ENCODE measurements at places on chromosomes 3 and 15.

DNA sequence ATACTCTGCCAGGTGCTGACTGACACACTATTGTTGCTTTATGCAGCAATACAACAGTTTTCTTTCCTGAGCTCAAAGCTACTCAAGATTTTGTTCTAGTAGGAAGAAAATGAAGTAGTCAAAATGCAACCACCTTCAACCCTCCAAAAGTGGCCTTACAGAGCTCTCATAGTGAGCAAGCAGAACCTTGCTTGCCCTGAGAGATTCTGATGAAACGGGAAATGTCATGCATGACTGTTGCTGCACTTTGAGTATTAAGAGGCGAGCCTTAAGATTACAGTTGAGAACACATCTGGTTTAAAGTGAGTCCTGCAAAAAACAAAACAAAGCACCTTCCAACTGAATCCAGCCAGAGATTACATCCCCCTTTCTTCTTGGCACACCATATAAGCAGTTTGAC, 29.7 kb downstream of the MINDY4B start:
- no peak for DNase-seq

DNA sequence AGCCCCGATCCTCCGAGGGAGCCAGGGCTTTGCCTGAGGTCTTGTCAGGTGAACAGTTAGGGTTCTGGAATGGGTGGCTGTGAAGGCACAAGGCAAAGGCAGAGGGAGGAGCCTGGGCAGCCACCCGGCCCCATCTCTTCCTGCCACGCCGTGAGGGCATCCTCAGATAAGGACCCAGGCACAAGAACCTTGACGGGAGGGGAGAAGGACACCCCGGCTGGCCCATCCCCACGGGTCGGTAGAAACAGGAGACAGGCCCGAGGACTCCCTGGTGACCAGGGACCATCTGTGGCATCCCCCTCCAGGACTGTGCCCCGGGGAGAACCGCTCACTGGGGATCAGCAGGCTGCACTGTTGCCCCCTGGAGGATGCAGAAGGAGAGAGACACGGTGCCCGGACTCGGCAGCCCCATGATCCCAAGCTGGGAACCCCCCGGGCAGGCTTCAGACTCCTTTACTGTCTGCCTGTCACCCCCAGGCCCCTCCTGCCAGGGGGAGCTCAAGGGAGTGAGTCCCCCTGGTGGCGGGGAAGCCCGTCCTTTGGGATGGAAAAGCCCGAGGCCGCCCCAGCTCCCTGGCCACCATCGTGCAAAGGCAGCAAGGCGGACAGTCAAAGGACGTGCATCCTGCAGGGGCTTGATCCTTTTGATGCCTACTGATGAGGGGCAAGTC, 12.3 kb upstream of the PCSK6 start:
- peak; percentile 34 for DNase-seq

DNA sequence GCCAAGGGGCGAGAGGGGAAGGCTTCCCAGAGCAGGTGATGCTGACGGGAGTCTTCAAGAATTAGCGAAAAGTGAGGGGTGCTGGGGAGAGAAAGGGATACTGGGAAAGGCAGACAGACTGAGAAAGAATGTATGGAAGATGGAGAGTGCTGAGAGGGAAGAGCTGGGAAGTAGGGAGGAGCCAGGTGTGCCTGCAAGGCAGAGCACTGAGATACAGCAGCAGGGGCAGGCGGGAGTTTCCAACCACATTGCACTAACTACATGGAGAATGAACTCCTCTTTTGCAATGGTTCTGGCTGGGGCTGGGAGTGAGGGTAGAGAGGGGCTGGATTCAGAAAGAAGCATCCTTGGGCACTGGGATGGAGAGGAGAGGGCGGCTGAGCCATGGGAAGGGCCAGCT, 16.0 kb upstream of the CRABP1 start:
- no peak for DNase-seq

GRCh38 chr3:15903164-15903563, 105.4 kb upstream of the ANKRD28 start:
- DNase-seq = peak; percentile 47

DNA sequence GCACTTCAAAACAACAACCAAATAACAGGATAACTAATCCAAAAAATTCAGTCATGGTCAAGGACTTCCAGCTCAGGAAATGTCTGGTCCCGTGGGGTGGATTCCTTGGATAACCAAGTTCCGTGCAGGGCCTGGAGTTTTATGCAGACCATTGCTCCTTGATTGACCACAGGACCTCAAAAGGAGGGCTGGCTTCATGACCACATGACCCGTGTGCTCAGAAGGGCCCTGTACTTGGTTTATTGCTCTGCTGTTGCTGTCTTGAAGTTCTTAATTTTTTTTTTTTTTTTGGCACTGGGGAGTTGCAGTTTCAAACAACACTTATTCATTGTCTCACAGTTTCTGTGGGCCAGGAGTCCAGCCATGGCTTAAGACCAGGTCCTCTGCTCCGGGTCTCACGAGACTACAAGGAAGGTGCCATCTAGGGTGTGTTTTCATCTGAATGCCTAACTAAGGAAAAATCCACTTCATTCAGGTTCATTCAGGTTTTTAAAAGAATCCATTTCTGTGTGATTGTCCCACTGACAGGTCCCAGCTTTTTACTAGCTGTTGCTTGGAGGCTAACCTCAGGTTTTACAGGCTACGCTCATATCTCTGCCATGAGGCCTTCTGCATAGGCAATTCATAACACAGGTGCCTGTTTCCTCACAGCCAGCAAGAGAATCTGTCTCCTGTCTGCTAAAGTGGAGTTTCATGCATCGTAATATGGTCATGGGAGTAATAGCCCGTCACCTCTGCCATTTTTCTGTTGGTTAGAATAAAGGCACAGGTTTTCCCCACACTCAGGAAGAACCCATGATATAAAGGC, 65.3 kb downstream of the FLNB start:
- no peak for DNase-seq

- no peak for DNase-seq
Observed at GRCh38 chr3:111668326-111668725, 73.2 kb upstream of the ZBED2 start.

GRCh38 chr3:134086616-134087015, 56.9 kb upstream of the SLCO2A1 start:
- DNase-seq = no peak

DNA sequence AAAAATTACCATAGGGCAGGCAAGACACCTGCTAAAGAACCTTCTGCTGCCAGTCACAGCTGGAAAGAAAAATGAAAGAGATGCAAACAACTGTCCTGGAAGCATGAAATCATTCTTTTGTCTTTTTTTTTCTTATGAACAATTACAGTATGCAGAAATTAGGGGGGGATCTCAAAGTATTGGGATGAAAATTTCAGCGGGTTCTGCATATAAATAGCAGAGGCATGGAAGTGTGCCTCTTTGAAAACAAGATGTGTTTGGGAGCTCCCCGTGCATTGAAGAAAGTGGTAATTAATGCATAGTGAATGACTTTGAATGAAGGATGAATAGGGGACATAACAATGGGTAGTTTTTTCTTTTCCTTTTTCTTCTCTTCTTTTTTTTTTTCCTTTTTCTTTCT, 431.2 kb downstream of the SOX2 start:
- DNase-seq = no peak

DNA sequence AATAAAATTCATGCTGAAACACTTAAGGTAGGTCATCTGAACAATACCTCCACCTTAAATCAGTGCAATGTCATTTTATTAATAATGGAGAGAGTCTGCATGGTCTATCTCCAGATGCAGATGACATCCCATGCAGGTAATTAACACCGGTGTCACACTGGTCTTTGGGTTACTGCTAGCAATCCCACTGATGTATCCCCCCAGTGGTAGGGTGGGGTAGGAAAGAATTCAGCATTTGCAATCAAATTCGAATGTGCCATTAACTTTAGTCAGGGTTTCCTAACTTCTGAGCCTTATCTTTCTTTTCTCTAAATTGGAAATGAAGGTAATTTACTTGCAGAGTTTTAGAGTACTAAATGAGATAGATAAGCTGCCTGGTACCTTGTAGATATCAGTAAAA, 44.4 kb downstream of the KIF15 start:
- DNase-seq = no peak

DNA sequence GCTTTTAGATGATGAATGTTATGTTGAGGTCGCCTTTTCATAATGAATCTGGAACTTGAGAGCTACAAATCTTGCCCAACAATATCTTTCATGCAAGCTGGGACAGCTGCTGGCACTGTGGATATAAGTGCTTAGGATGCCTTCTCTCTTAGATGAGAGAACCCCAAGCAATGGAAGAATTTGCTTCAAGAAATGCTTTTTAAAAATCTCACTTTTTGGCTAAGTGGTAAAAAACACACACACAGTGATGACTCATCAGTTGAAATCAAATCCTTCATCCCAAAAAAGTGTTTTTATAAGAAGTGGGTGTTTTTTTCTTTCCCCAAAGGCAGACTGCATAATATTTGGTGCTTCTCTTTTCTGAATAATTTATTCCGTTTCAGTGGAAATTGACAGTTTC, 38.4 kb upstream of the GALNT15 start:
- DNase-seq = peak; percentile 79

DNA sequence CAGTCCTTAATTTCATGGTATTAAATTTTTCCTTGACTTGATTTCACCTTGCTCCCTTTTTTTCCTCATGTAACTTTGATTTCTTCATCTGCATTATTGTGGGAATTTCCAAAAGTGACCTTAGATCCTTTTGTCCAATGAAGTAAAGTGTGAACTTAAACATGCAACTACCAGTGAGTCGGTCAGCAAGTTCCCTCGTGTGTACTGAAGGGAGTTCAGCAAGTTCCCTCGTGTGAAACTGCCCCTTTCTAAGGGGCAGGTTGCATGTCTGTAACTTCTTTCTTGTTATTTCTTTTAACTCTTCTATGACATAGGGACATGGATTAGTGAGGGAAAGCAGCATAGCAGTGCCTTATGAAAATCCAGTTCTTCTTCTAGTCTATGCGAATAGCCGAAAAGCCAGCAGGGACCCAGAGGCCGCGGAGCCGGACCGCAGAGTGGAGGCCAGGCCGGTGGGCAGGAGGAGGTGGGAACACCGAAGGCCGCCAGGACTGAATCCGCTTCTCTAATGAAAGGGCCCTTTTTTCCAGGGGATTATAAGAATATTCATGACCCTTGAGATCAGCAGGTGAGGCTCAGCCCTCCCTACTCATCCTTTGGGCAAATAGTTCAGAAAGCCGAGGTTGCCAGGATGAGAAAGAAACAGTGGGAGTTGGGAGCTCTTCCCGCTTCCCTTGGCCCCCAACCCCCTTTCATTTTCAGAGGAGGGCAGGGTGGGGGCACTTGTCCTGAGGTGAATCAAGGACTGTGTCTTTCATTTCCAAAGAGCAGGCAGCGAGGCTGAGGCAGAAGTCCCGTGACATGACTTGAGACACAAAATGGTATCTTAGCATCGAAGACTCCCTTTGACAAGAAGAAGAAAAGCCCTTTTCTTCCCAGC, 117.5 kb downstream of the OPA1 start:
- DNase-seq = no peak

DNA sequence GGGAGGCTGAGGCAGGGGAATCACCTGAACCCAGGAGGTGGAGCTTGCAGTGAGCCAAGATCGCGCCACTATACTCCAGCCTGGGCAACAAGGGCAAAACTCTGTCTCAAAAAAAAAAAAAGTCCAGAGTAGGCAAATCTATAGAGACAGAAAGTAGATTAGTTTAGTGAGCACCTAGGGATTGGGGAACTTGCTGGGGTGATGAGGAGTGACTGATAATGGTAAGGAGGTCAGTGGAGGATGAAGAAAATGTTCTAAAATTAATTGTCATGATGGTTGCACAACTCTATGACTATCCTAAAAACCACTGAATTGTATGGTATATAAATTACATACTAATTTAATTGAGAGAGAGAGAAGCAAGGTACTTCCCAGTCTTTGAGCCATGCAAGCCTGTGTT, 27.8 kb upstream of the LYZL4 start:
- no peak for DNase-seq

- DNase-seq = peak; percentile 32
Observed at GRCh38 chr3:198113206-198114053, 153.4 kb downstream of the LMLN start.

GRCh38 chr15:67880651-67881182, 40.9 kb upstream of the RNU6-1 start:
- no peak for DNase-seq

GRCh38 chr3:170641510-170642236, 55.8 kb upstream of the SLC7A14 start:
- DNase-seq = peak; percentile 34

DNA sequence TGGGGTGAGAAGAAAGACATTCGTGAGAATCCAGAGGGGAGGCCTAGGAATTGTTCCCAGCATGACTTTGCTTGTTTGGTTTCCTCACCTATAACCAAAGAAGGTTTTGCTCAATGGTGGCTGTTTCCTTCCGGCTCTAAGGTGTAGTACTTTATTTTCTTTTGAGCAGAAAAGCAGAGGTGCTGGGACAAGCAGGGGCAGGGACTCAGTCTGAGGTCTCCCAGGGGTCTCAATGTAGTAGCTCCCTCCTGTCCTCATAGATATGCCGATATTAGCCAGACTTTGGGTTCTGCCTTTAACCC, 41.6 kb downstream of the ZBTB38 start:
- DNase-seq = no peak

- no peak for DNase-seq
Observed at GRCh38 chr3:111884411-111885018, 25.4 kb downstream of the PHLDB2 start.

- DNase-seq = no peak
Observed at GRCh38 chr3:19652336-19652735, 281.7 kb downstream of the EFHB start.

DNA sequence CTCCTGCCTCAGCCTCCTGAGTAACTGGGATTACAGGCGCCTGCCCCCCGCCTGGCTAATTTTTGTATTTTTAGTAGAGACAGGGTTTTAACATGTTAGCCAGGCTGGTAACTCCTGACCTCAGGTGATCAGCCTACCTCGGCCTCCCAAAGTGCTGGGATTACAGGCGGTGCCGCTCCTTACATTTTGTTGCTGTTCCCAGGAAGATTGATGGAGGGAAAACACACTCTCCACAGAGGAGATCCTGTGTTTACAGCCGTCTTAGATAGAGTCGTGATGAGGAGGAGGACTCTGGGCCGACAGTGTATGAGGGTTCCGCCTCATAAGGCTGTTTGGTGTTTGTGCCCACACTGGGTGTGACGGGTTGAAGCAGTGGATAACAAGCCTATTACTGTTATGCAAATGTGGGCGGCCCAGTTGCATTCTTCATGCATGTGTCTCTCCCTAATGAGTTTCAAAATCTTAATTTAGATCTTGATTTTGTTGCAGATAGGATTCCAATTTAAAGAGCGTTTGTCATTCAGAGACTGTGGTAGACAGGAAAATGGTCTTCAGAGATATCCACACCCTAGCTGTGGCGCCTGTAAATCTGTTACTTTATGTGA, 60.0 kb downstream of the APBA2 start:
- no peak for DNase-seq

- DNase-seq = no peak
Observed at GRCh38 chr3:67486883-67487282, 167.5 kb downstream of the SUCLG2 start.

GRCh38 chr3:195873971-195874370, 34.4 kb downstream of the TNK2 start:
- peak; percentile 46 for DNase-seq

DNA sequence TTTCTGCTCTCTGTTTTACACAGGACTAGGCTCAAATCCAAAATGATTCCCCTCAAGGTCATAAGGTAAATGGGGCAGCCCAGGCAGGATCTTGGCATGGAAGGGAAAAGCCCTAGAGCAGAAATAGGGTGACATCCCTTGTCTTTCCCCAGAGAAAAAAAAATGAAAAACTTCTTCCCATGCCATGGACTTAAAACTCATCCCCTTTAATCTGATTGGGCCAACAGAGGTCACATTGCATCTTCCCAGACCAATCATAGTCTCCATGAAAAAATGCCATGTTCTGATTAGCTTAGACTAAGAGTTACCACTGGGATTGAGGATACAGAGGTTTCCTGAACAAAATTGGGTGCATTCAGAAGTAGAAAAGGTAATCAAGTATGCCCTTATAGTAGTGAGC, 241.3 kb upstream of the LRTM1 start:
- no peak for DNase-seq

Data from foreskin fibroblast (primary cell).